ENCODE measurements at places on chromosomes 12 and 14. TPM values are rescaled to one million over a fixed set of nuclear protein-coding genes. Genes with fewer than 3 reads are reported as not detected.

The CELA1 gene
- not detected for total RNA-seq

The CPNE6 gene
- total RNA-seq = 1.8 TPM

The OR9K2 gene
- total RNA-seq = not detected

The RNU4-1 gene
- under 0.01 TPM for total RNA-seq

The RIC8B gene
- total RNA-seq = 12.4 TPM

The ZNF385A gene
- 29.4 TPM for total RNA-seq

The POLE2 gene
- 3.2 TPM for total RNA-seq

The CPNE8 gene
- total RNA-seq = 5.3 TPM

The CDKN1B gene
- 110 TPM for total RNA-seq

The OASL gene
- total RNA-seq = 0.14 TPM

The KRT6C gene
- not detected for total RNA-seq

The IL22 gene
- not detected for total RNA-seq

The RTRAF gene
- total RNA-seq = 62.6 TPM

The LIN7A gene
- 5.4 TPM for total RNA-seq

The RHEBL1 gene
- total RNA-seq = 2.3 TPM

The GPD1 gene
- 0.27 TPM for total RNA-seq

The RAB21 gene
- 23.7 TPM for total RNA-seq

The IL31 gene
- not detected for total RNA-seq

The POTEM gene
- total RNA-seq = 124 TPM

The HOXC11 gene
- not detected for total RNA-seq

The NAP1L1 gene
- 223 TPM for total RNA-seq

The TBC1D30 gene
- total RNA-seq = 19.2 TPM

The METAP2 gene
- 46.4 TPM for total RNA-seq

The GNG2 gene
- total RNA-seq = 120 TPM

The EPYC gene
- not detected for total RNA-seq

All from prostate gland (tissue), 2 donors.